ENCODE measurements at places on chromosomes 13 and 19. TPM values are rescaled to one million over a fixed set of nuclear protein-coding genes. Genes with fewer than 3 reads are reported as not detected.
A peak's percentile ranks its signal among the peaks of the same experiment; 100 is the strongest.

- DNase-seq = no peak
Measured at GRCh38 chr13:91574766-91575165, 176.3 kb downstream of the GPC5 start.

GRCh38 chr13:26020891-26021290, 30.9 kb downstream of the SHISA2 start:
- no peak for DNase-seq

GRCh38 chr13:61179741-61180140, 235.9 kb downstream of the PCDH20 start:
- DNase-seq = no peak

DNA sequence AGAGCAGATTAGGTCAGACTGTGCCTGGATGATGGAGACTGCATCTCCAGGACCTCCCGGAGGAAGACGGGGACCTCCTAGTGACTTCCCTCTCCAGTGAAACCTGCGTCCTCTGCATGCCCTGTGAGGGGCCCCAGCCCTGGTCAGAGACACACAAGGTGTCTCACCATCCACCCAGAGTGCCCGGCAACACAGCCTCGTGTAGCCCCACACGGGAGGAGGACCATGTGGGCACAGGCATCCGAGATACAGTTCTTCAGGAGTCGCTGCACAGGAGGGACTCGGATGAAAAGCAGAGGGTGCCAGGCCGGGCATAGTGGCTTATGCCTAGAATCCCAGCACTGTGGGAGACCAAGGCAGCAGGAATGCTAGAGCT, 64.8 kb downstream of the PEPD start:
- no peak for DNase-seq

- DNase-seq = peak; percentile 85
Measured at GRCh38 chr19:47713046-47714021, at the start of gene EHD2. Gene EHD2 (plus strand): TSS chr19:47713422. CDS start chr19:47716613, 3,191 bp downstream.

DNA sequence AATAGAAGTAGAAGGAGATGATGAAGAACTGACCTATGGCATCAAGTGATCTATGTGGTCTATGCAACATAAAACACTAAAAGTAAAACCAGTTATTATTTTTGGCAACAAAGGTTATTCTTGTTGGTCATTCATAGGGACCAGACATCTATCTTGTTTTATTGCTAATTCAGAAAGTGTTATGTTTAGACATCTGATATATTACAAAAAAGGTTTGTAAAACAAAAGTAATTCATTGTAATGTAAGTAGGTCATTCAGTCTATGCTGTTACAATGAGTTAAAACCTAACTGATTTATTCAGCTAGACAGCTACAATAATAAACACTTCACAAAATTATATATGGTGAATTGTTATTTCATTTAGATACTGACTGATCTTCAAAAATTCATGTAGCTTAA, 461.9 kb downstream of the PCDH17 start:
- no peak for DNase-seq

- no peak for DNase-seq
Measured at GRCh38 chr13:20049558-20050473, 91.3 kb downstream of the ZMYM2 start.

GRCh38 chr13:28741084-28741491, 22.3 kb upstream of the SLC46A3 start:
- no peak for DNase-seq

ZNF223 gene
- total RNA-seq = not detected

DNAJC15 gene
- 16.6 TPM for total RNA-seq

S1PR5 gene
- total RNA-seq = not detected

All from activated CD4-positive, alpha-beta T cell treated with anti-CD3 and anti-CD28 coated beads, Interleukin-2, amount 10 ng/mL, durations not matched to agents 24 days and 14 days (primary cell).